Stimulated activated CD8-positive, alpha-beta memory T cell treated with anti-CD3 and anti-CD28 coated beads, Interleukin-4, amount 100 ng/mL, for 4 hours (primary cell): ENCODE measurements at places on chromosomes 1 and 21.

DNA sequence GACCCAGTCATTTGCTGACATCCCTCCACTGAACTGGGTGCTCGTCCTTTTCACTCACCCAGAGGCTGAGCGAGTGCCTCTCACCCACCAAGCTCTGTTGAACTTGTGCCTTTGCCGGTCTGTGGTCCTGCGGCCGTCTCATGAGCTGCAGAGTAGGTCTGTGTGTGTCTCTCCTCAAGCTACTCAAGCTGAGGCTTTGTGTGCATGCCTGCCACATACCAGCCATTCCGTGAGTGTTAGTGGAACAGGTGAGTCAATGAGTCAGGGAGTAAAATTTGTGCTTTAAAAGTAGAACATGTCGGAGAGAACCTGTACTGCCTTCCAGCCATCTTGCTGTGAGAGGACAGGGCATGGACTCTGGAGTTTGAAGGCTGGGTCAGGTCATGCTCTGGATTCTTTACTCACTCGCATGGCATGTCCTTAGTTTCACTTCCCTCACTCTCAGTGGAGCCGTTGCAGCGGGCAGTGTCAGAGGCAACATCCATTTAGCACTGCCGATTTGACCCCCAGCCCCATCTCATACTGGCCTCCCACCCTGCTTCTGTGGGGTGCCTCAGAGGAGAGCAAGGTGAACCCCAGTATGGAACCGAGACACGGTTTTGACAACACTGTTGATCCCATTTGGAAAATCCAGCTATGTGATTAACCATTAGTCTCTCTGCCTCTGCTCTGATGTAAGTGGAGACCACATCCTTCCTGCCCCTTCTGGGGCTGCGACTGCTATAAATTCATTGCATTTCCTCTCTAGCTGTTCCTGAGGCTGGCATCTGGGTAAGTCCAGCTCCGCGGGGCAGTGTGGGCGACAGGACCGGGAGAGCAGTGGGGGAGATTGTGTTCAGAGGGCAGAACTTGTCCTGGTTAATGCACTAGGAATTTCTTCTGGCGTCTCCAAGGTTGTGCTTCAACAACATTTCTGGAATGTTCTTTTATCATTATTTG is at the start of gene NLRP3:
Gene NLRP3, plus strand, starts transcription at position 751 of the 939 bp plus-strand sequence. CDS start 2,628 bp downstream, outside the sequence.
- peak; percentile 10 for DNase-seq

DNA sequence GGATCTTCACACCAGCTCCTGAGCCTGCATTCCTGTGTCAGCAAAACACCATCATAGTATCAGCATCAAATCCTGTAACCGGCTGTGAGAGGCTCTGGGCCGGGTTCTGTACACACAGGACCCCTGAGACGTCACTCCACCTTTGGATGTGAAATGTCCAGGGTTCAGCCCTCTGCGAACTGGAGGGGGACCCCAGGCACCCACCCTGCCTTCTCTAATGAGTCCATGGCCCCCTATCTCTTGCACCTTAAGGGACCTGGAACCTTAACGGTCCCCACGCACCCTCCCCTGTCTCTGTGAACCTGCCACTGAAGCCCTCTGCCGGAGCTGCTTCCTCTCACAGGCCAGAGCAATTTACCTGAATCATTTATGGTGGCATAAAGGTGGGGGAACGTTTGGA is 257.8 kb downstream of the NPHP4 start:
- no peak for DNase-seq

DNA sequence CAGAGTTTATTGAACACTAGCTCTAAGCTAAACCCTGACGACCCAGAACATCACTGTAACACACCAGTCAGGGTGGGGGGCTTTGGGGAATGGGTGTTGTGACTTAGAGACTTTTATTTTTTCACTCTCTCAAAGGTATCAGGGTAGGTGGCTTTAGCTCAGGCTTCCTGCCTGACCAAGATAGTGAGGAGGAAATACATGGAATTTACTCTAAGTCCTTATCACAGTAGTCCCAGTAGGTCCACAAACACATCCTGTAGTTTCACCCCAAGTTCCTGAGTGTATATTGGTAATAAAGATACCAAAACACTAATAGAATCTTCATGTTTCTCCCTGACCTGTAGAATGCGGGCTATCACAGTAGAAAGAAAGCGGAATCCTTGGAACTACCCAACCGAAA is 15.1 kb downstream of the GJA5 start:
- no peak for DNase-seq

GRCh38 chr1:236686815-236687160 is 489 bp downstream of the ACTN2 start:
- no peak for DNase-seq

GRCh38 chr21:38834725-38835124 is 29.0 kb downstream of the ETS2 start:
- no peak for DNase-seq

DNA sequence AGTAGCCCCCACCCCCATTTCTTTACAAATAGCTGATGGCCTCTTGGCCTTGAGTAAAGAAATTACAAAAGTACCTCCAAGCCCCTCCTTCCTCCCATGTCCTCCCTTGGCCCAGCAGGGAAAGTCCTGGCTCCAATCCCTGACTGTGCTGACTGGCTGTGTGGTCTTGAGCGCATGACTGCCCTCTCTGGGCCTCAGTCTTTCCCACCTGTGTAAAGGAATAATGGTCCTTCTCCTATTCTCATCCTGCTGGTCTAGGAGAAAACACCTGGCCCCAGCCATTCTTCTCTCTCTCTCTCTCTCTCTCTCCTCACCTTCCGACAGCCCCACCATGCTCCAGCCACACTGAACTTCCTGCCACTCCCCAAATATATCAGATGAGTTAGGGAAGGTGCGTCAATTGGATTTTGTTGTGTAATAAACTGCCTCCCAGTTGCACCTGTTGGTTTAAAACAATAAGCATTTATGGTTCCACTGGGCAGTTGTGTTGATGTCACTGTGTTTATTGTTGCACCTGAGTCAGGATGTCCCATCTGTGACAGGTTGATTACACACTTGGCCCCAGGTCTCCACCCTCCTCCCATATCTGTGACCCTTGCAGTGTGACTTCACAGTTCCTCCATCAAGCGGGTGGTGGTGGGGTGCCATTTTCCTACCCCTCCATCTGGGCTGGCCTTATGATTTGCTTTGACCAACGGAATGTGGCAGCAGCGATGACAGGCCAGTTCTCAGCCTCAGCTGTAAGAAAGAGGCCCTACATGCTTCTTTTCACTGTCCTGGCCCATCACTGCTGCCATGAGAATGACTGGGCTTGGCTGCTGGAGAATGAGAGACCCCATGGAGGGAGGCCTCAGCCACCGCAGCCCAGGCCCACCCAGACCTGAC is 22.3 kb upstream of the LRP8 start:
- no peak for DNase-seq

- no peak for DNase-seq
Observed at GRCh38 chr1:115332813-115333608, 5.0 kb downstream of the NGF start.

- no peak for DNase-seq
Observed at GRCh38 chr1:13786541-13786940, 86.6 kb downstream of the PRDM2 start.

- no peak for DNase-seq
Observed at GRCh38 chr1:3257788-3258187, 188.8 kb downstream of the PRDM16 start.

GRCh38 chr1:189429610-189430009 is 1048.1 kb downstream of the BRINP3 start:
- no peak for DNase-seq
